Gastroesophageal sphincter (tissue), 4 donors: ENCODE measurements at places on chromosomes 5 and 9.

GRCh38 chr9:125066839-125067619, 76.3 kb downstream of the SCAI start:
- ATAC-seq = no peak

GRCh38 chr9:93091453-93092081, 4.5 kb upstream of the CARD19 start:
- ATAC-seq = no peak

DNA sequence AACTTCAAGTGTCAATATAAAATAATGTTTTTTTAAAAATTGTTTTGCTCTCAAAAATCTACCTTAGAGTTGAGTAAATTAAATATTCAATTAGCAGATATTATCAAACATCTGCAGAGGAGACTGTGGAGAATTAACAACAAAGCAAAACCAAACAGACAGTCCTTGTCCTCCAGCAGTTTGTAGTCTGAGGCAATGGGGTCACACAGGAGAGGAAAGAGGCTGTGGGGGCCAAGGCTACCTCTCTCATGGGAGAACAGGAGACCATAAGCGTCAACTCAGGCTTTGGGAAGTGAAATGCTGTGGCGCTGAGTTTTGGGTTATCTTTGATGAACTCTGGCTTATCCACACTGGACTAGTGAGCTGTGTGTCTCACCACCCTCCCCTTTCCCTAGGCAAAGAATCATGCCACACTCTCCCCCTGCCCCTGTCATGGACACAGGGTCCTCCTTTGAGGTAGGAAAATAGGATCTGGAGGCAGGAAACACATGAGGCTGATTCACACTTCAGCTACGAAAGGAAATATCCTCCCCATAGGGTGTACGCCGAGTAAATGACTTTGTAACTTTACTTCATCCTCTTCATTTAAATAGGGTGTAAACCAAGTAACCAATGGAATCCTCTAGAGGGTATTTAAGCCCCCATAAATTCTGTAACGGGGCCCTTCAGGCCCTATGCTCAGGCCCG, 152.7 kb downstream of the FSTL4 start:
- ATAC-seq = no peak

GRCh38 chr5:152673601-152674000, 268.5 kb upstream of the NMUR2 start:
- no peak for ATAC-seq

DNA sequence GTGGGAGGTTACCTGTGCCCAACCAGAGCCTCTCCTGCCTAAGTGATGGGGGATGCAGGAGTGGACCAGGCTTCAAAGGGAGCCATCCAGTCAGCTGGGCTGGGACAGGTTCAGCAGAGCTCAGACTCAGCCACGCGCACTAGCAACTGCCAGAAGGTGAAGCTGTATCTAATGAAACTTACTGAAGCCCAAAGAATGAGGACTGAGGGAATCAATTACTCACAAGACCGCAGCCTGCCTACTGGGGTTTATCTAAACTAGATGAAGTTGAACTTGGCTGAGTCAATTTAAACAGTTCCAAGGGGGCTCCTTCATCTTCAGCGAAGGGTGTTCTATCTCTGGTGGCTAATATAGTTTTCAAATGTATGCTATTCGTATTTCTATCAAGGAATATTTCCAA, 11.4 kb downstream of the HAND1 start:
- ATAC-seq = no peak

GRCh38 chr5:172453986-172454357, 353 bp downstream of the SH3PXD2B start:
- peak; percentile 30 for ATAC-seq

DNA sequence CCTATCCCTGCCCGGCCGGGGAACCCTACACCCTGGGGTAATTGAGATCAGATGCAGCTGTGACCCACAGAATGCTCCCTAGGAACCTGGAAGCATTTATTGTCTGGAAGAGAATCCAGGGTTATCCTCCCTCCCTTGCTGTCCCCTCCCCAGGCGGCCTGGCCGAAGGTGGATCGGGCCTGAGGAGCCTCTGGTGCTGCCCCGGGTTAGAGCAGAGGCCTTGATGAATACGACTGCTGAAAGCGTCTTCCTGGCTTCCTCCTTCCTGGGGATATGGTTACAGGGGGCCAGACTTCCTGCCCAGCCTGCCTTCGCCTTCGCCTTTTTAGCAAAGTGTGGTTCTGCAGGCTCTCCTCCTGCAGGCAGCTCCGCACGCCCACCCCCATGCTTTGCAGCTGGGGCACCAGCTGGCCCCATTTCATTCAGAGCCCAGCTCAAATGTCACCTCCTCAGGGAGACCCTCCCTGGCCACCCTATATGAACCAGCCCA, 22.5 kb upstream of the PTGS1 start:
- no peak for ATAC-seq

GRCh38 chr5:9653811-9654210, 23.7 kb upstream of the TAS2R1 start:
- ATAC-seq = no peak

DNA sequence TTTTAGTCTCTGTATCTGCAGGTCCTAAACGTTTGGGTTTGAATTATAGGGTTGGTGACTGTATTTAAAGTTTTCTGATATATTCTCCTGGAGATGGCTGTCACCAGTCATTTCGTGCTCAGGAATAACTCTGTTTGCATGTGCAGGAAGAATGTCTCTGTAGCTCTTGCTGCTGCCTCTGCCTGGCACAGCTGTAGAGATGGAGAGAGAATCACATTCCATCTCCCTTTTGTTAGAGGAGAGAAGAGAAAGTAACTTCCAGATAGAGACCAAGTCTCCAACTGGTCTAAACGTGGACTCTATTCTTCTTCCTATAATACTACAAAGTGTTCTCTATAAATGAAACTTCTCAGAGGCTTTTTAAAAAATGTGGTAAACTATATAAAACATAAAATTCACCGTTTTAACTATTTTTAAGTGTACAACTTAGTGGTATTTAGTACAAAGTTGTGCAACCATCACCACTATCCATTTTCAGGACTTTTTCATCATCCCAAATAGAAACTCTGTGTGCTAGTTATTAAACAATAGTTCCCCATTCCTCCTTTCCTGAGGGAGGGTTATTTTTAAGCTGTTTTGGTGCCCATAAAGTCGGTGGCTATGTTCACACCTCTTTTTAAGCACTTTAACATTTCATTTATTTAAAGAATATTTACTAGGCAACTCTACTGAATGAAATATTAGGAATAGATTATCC, 20.7 kb upstream of the STARD4 start:
- ATAC-seq = no peak

DNA sequence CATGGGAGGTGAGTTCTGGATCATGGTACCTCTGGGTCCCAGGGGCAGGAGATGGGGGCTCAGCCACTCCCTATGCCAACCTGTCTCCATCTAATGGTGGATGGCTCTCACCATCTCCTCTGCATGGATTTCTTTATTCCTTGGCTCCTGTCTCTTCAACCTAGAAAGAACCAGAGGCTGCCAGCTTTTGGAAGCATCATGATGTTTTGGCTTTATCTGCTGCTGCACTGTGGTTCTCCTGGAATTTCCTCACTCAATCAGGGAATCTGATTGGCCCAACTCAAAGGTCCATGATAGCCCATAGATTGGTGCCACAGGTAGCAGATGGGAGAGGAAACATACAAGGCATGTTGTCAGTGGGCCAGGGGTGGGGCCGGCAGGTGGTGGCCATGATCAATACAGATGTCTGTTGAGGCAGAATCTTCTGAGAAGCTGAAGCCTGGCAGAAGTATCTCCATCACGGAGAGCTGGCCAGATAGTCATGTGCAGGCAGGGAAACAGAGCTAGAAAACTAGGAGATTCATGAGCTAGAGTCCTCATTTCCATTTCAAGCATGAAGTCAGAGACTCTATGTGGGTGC, 158.2 kb downstream of the MACROH2A1 start:
- no peak for ATAC-seq

GRCh38 chr5:2168601-2169429, 286.1 kb upstream of the IRX4 start:
- ATAC-seq = no peak

DNA sequence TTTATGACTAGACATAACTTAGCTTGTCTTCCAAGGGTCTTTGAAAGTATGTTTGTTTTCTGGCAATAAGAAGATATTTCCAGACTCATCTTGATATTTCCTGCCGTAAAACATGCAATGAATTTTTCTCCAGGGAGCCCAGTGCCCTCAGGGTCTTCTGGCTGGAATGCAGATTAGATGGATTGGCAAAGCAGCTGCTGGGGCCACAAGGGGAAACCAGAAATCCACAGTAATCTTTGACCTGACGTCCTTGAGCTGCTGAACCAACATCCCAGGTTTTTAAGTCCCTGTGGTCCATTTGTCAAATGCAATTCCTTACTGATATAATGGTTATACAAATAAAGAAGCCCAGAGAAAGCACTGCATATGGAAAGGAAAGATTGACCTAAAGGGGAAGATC, 93.0 kb downstream of the THBS4 start:
- ATAC-seq = no peak

DNA sequence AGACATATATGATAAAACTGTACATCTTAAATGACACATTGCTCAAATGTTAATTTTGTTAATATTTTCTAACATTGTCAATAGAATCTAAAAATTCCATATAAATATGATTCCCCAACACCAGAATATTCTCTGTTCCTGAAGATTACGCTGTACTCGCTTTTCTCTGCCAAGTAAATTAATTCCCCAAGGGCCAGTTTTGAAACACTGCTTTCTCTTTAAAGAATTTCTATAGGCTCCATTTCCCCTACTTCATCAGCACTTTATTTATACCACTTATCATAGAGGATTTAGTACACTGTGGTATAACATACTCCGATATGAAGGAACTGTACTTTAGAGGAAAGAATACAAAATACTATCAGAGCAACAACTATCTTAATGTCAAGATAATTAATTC, 101.4 kb upstream of the ACOT12 start:
- no peak for ATAC-seq

GRCh38 chr5:116469631-116470030, 105.0 kb downstream of the SEMA6A start:
- ATAC-seq = no peak

- ATAC-seq = no peak
Observed at GRCh38 chr9:120951960-120952618, 25.5 kb upstream of the TRAF1 start.

- ATAC-seq = no peak
Observed at GRCh38 chr9:133656211-133657119, 20.3 kb downstream of the DBH start.

DNA sequence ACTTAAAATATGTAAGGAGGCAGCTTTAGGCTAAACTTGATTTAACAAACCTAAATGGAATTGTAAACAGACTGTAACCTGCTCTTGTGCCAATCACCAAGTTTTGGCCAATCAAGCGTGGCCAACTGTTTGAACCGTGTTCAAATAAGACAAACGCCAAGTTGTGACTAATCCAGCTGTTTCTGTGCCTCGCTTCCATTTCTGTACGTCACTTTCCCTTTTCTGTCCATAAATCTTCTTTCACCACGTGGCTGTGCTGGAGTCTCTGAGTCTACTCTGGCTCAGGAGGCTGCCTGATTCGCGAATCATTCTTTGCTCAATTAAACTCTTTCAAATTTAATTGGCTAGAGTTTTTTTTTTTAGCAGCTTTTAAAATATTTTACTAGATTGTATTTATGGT, 71.3 kb downstream of the LIX1 start:
- peak; percentile 81 for ATAC-seq

- peak; percentile 56 for ATAC-seq
Observed at GRCh38 chr5:1161833-1162229, 39.6 kb upstream of the SLC6A19 start.

DNA sequence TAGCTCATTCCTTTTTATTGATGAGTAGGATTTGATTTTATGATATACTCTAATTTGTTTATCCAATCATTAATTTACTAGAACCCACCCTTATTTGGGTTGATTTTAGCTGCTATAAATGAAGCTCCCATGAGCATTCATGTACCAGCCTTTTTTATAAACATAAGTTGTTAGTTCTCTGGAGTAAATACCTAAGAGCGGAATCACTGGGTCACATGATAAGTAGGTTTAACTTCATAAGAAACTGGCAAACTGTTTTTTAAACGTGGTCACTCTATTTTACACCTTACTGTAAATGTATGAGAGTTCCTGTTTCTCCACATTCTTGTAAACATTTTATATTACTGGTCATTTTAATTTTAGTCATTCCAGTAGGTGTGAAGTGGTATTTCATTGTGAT, 364.6 kb downstream of the NPR3 start:
- no peak for ATAC-seq

GRCh38 chr9:97665742-97666141, 31.4 kb downstream of the XPA start:
- ATAC-seq = no peak

DNA sequence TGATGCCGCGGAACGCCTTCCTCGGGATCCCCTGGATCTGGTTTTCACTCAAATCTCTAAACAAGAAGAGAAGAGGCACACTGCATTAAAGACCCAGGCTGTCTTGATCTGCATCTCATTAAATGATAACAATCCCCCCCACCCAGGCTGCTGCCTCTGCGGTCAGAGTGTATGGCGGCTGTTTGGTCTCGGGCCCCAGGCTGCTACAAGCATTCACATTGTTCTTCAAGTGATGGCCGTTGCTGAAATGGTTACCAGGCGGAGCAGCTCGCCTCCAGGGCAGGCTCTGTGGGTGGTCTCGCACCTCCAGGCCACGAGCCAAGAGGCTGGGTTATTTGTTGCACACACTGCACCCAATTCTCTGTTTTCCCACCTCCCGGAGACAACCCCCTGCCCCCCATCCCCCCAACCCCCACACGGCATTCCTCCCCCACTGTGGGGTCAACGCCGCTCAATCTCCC, 304.1 kb upstream of the PANK3 start:
- no peak for ATAC-seq

- ATAC-seq = no peak
Observed at GRCh38 chr5:151958111-151958510, 33.5 kb upstream of the GLRA1 start.

GRCh38 chr5:38537505-38537904, 18.9 kb downstream of the LIFR start:
- ATAC-seq = no peak

DNA sequence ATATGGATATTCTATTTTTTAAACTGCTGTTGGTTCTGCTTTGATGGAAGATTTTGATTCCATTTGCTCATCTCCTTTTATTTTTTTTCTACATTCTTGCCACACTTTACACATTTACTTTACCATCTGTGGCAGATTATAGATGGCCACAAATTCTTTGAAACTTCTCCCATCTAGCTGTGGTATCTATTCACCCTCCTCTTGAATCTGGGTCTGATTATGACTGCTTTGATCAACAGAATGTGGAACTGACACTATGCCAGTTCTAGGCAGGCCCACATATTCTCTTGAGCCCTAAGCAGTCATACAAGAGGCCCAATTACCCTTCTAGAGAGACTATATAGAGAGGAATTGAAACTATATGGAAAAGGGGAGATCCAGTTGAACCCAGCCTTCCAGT, 439.0 kb upstream of the PTGER4 start:
- ATAC-seq = no peak

- no peak for ATAC-seq
Observed at GRCh38 chr9:124122321-124122720, 110.8 kb downstream of the LHX2 start.
